ENCODE measurements at places on chromosomes 2 and 18.

DNA sequence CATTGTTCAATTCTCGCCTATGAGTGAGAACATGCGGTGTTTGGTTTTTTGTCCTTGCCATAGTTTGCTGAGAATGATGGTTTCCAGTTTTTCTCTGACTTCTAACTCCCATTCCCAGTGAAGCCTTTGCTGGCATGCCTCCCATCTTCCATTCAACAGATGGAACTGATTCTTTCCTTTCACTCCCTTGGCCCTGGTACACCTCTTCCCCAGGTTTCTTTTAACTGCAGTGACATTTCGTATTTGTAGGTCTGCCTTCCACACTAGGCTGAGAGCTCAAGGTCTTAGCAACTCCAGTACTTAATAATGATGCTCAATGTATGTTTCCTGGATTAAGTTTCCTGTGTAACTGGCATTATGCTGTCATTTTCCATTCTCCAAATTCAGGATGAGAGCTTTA, 48.5 kb downstream of the GAREM1 start:
- DNase-seq: no peak

GRCh38 chr2:227164763-227165291, 403 bp downstream of the COL4A3 start:
- no peak for DNase-seq

DNA sequence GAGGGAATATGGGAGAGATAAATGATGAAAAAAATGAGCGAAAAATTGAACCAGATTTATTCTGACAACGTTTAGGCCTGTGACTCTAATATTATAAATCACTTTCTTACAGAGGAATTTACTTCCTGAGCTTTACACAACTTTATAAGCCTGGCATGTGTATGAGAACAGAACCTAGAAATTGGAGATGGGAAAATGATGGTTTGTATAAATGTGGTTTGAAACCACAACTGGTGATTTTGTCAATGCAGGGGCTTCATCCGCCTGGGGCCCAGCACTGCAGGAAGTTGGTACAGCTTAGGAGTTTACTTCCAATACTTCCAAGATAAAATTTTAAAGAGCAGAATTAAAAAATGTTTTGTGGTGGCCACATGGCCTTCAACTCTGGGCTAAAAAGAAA, 82.3 kb downstream of the VAPA start:
- no peak for DNase-seq

DNA sequence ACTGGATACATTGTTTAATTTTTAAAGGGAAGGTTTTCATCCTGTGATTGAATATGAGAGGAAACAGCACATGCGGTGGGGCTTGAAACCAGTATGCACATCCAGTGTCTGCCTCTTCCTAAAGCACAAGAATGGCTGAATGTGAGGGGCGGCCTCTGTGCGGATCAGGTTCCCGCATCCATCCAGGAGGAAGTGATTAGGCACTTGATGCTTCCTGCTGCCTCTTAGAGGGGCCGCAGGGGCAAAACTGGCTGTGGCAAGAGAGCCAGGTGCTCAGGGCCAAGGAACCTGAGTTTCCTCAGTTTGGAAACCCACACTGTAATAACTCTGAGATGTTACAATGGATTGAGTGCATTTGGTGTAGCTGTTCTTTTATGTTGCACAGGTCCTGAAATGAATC, 48.8 kb downstream of the THNSL2 start:
- no peak for DNase-seq

DNA sequence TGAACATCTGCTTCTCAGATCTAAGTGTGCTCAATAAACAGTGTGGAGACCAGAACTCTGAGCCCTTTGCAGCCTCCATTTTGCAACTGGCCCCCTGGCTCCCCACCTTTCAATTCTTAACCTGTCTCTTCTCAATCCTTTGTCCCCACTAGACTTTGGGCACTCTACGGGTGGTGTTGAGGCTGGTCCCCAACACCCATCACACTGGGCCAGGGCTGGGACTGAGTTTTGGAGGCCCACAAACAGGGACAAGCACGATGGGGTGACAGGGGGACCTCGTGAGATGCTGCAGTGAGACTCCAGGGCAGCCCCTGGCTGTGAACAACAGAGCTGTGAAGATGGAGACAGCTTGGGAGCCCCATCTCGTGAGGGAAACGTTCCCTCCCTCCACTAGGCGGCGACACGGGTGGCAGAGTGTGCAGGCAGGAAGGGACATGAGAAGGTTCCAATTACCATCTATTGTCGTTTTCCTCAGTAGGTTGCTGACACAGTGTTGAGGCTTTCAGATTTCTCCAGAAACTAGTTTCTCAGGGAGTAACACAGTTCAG, 1.2 kb downstream of the ANKMY1 start:
- DNase-seq: no peak
